Prostate gland (tissue), 2 donors: ENCODE measurements at places on chromosomes 12 and 14. TPM values are rescaled to one million over a fixed set of nuclear protein-coding genes. Genes with fewer than 3 reads are reported as not detected.

- DNase-seq: no peak
Observed at GRCh38 chr14:26281280-26281998, 316.4 kb downstream of the NOVA1 start.

DNA sequence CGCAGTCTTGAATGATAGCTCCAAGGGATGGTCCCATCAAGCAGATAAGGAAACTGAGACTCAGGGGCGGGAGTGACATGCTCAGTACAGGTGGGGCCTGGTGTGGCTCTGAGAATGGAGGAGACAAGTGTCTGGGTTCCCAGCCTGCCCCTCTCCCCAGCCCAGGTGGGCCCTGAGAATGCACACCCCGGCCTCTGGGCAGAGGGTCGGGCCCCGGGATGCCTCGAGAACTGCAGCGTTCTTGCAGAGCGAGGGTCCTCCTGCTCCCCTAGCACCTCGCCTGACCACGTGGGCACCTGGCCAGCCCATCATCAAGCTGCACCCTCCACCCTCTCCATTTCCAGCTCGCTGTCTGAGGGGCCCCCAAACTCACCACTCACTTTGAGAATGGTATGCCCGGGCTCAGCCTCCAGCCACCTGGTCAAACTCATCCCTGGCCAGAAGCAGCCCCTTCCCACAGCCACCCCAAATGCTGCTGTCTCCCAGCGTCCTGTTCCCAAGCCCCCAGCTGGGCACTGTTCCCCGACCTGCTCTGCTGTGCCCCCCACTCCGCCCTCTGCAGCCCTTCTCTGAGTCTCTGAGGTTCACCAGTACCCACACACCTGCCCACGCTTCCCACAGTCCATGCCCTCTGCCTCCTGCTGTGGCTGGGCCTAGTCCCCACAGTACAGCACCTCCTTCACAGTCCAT lies 44.3 kb downstream of the CYP46A1 start:
- DNase-seq: no peak

GRCh38 chr12:12384571-12385340 lies 27.9 kb downstream of the BORCS5 start:
- DNase-seq: no peak

- no peak for DNase-seq
Observed at GRCh38 chr14:100239211-100239839, 381 bp downstream of the YY1 start.

DNA sequence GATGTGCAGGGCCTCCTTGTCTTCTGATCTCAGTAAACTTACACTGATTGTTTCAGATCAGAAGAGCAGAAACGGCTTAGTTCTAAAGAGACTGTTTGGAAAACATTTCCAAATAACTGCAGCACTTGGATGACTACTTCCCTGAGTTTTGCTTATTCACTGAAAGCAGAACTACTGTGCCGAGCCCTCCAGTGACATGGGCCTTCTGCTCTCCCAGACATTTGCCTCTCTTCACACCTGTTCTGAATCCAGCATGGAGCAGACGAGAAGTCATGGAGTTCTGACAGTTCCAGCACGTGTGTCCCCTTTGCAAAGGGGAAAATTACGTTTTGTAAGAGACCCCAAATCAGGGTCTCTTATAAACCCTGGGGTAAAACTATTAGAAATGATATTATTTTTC lies 31.4 kb downstream of the ETNK1 start:
- DNase-seq: no peak

GRCh38 chr14:57760896-57761295 lies 105.0 kb downstream of the SLC35F4 start:
- DNase-seq: no peak

DNA sequence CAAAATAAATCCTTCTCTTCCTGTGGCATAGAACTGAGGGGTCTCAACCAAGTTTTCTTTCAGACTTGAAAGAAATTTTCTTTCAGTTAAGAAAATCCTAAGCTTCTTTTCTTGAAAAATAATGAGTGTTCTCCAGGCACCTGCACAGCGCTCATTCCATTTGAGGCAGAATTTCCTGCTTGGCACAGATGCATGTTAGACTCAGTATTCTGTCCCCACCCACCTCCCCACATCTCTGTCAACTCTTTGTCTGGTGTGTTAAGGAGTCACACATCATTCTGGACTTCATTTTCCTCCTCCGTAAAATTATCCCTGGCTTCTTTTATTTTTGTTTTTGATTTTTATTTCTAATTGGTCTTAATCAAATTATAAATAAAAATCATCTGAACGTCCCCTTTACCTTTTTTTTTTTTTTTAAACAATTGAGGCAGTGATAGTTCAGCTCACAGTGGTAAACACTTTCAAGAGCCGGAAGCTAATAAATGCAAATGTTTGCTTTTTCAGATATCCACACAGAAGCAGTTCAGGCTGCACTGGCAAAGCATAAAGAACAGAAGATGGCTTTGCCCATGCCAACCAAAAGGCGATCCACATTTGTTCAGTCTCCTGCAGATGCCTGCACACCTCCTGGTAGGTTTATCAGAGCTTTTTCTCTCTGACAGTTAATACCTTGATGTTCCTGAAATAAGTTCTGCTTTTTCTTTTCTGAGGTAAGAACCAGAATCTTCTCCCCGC lies 104.0 kb upstream of the ATF1 start:
- peak; percentile 44 for DNase-seq

- no peak for DNase-seq
Observed at GRCh38 chr14:100130521-100130920, 28.9 kb downstream of the DEGS2 start.

GRCh38 chr14:102626530-102626929 lies 34.1 kb downstream of the RCOR1 start:
- DNase-seq: no peak

DNA sequence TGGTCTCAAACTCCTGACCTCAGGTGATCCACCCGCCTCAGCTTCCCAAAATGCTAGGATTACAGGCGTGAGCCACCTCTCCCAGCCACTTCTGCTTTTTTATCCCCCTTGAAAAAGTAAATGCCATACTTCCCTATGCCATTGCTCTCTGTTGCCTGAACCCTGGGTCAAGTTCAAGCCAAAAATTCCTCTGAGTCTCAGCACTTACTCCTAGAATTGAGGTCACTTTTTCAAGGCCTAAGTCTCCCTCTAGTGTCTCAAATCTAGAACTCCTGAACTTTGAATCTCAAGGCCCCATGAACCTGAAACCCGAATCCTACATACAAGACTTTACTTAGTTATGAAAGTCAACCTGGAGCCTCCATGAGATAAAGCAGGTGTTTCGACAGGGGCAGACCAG lies 1.4 kb upstream of the APOBEC1 start:
- DNase-seq: no peak

- no peak for DNase-seq
Observed at GRCh38 chr14:89444516-89445125, 27.6 kb upstream of the FOXN3 start.

- peak; percentile 13 for DNase-seq
Observed at GRCh38 chr12:126114441-126114840, 1049.2 kb downstream of the AACS start.

- DNase-seq: no peak
Observed at GRCh38 chr12:47281667-47282171, 202.0 kb upstream of the AMIGO2 start.

DNA sequence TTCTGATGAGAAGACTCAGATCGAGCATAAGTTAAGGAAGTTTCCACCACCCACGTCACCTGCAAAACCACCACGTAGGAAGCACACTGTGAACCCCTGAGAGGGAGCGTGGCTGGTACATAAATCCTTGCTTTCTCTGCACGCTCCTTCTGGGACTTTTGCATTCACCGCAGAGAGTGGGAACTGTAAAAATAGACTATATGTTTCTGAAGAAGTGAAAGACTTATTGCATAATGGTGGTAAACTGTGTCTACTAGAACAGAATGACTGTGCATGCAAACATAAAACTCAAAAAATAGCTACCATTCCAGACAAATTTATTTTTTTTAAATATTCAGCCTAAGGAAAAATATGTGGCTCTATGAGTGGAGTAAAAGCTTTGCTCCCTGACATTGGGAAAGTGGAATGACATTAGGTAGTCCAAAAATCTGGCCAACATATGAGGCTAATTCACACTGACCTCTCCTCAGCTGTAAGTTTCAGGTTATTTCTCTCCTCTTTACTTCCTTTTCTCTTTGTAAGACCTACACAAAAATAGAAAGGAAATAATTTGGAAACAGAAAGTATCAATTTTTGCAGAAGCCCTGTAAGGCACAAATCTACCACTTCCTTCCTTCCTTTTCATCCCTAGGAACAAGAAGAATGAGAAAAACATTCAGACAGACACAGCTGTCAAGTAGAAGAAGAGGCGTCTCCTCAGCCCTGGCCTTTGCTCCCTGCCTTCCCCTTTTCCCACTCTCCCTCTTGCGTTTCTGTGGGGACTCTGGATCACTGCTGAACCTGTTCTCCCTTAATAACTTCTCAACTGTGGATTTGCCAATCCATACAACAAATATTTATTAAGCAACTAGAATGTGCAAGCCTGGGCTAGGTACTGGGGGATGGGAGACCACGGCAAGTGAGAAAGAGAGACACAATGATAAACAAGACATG lies 264.3 kb upstream of the FOXN3 start:
- no peak for DNase-seq

DNA sequence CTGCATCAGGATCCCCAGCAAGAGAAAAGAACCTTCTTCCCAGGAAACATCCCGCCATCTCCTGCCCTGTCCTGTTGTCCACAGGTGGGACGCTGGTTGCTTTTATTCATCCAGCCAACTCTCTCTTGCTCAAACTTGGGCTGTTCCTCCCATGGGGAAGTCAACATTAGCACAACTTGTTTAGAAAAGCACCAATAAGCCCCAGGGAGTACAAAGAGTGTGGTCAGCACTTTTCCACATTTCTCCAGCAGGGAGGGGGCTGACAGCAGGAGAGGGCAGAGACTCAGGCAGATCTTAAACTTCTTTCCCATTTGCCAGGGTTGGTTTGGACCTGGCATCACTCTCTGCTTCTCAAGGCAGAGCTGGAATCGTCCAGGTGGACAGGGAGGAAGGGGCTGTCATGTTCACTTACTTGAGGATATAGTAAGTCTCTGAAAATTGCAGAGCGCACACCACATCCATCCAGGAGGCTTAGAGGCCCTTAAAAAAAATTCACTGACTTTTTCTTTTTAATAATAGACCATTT lies 74.9 kb downstream of the RBM19 start:
- DNase-seq: no peak

DNA sequence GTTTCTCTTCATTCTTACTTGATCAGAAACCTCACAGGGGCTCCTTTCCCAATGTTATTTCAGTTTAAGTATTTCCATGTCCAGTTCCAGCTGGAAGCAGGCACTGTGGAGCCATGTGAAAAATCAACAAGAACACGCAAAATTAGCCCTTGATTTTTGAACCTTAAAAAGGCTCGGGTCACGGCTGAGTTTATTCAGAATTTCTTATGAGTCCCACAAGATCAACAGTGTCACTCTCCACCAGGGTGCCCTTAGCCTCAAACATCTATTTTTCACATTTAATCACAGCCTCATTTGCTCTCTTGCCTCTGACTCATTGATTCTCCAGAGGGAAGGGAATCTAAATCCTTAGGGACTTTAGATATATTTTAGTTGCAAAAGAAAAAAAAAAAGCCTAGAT lies 157.7 kb upstream of the AVPR1A start:
- DNase-seq: no peak

DNA sequence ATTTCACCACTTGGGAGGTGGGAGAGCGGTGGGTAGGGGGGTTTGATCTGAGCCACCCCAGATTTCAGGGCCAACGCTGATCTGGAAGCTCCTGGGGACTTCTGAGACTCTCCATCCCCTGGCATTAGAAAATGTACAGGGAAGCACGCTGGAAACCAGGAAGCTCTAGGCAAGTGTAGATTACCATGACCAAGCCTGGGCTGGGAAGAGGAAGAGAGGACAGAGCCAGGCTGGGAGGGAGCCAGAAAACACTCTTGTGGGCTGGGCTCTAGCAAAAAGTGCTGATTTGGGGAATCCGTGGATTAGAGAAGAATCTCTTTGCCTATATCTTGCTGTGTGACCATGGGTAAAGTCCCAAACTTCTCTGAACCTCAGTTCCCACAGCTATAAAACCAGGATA lies 236.7 kb downstream of the BCL11B start:
- DNase-seq: no peak

- no peak for DNase-seq
Observed at GRCh38 chr12:7114008-7114407, 5.0 kb upstream of the C1RL start.

GRCh38 chr12:2334271-2334670 lies 281.5 kb downstream of the CACNA1C start:
- no peak for DNase-seq

- no peak for DNase-seq
Observed at GRCh38 chr12:54232790-54233189, 44.0 kb upstream of the SMUG1 start.

- no peak for DNase-seq
Observed at GRCh38 chr14:89393222-89393745, 23.7 kb downstream of the FOXN3 start.

GRCh38 chr14:34685819-34686428 lies 28.5 kb downstream of the CFL2 start:
- no peak for DNase-seq

GRCh38 chr12:118850244-118850825 lies 131.0 kb upstream of the SRRM4 start:
- DNase-seq: no peak

DNA sequence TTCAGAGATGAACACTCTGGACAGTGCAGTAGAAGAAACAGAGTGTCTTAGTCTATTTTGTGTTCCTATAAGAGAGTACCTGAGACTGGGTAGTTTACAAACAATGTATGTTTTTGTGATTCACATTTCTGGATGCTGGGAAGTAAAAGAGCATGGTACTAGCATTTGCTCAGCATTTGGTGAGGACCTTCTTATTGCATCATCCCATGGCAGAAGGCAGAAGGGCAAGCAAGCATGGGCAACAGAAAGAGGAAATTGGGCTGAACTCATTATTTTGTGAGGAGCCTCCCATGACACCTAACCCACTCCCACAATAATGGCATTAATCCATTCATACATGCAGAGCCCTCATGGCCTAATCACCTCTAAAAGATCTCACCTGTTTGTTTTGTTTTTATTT lies 8.0 kb downstream of the ANKS1B start:
- DNase-seq: no peak

DNA sequence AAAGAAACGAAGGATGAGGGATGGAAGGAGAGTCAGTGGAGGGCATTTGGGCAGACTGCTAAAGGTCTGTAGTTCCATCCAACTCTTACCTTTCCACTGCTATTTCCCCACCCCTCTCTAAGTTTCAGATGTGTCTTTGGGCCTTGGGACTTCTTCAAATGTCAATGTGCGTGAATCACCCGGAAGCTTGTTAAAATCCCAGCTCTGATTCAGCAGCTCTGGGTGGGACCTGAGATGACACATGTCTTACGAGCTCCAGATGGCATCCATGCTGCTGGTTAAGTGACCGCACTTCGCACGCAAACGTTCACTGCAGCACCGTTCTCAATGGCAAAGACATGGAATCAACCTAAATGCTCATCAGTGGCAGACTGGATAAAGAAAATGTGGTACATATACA lies 309.9 kb downstream of the VRK1 start:
- no peak for DNase-seq

The PRPF39 gene
- total RNA-seq: 47.1 TPM

The RNASE7 gene
- 0.74 TPM for total RNA-seq

The ENDOU gene
- not detected for total RNA-seq

The BIN2 gene
- 5.5 TPM for total RNA-seq

The SIX6 gene
- total RNA-seq: 0.05 TPM

The CMKLR1 gene
- total RNA-seq: 3.3 TPM

The ARF3 gene
- 92.4 TPM for total RNA-seq

The VRTN gene
- total RNA-seq: 0.34 TPM

The NGB gene
- 0.91 TPM for total RNA-seq

The TAS2R8 gene
- total RNA-seq: not detected

The CDC42BPB gene
- 172 TPM for total RNA-seq

The COX8C gene
- not detected for total RNA-seq

The KERA gene
- not detected for total RNA-seq

The CD63 gene
- 485 TPM for total RNA-seq
